Left kidney (tissue), 8 donors: ENCODE measurements at places on chromosomes 16 and 17. TPM values are rescaled to one million over a fixed set of nuclear protein-coding genes. Genes with fewer than 3 reads are reported as not detected.

- DNase-seq: no peak
Measured at GRCh38 chr16:75054556-75054947, 55.7 kb downstream of the ZNRF1 start.

- no peak for DNase-seq
Measured at GRCh38 chr16:20859699-20860098, 40.5 kb downstream of the DCUN1D3 start.

The GPRC5C gene
- 80.8 TPM for polyA plus RNA-seq

DNA sequence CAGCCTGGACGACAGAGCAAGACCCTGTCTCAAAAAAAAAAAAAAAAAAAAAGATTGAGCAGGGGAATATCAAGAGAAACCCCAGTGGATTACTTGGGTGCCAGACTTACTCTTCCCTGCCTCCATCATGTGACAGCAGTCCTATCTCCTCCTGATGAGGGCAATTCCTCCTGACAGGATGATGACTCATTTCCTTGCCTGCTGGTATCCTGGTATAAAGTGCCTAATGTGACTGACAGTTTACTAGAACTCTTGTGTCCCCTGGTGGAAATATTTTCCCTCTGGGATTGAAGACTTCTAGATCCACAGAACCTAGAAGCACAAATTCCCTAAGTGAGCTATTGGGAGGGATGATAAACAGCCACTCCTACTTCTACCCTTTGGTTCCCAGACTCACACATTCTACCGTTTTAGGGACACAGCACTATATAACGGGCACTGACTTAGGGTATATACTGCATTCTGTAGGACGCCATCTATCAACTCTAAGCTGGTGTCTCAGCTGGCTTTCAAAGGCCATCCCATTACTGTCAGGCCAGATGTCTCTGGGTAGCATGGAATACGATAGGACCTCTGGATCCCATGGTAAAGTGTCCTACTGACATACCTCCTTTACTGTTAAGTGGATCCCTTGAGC, 114.6 kb upstream of the MED13 start:
- DNase-seq: no peak

DNA sequence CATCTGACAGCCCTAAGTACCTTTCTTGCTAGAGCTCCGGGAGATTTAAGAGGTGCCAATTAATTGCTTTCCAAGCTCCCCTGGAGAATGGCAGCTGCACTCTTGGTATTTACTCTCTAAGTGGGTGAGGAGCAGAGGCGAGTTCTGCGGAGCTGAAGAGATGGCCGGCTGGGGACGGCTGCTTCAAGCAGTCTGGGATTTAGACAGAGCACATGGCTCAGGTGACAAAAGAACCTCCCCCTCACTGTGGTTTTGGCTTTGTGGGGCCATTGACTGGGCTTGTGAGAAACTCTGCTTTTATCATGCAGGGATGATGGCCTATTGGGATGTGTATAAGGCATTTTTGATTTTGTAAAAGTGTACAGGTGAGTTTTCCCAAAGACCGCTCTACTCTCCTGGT, 239.3 kb upstream of the EEF2KMT start:
- no peak for DNase-seq

- DNase-seq: no peak
Measured at GRCh38 chr16:27431773-27432532, 30.0 kb downstream of the IL21R start.

- no peak for DNase-seq
Measured at GRCh38 chr17:48500435-48501426, 30.1 kb downstream of the HOXB1 start.

DNA sequence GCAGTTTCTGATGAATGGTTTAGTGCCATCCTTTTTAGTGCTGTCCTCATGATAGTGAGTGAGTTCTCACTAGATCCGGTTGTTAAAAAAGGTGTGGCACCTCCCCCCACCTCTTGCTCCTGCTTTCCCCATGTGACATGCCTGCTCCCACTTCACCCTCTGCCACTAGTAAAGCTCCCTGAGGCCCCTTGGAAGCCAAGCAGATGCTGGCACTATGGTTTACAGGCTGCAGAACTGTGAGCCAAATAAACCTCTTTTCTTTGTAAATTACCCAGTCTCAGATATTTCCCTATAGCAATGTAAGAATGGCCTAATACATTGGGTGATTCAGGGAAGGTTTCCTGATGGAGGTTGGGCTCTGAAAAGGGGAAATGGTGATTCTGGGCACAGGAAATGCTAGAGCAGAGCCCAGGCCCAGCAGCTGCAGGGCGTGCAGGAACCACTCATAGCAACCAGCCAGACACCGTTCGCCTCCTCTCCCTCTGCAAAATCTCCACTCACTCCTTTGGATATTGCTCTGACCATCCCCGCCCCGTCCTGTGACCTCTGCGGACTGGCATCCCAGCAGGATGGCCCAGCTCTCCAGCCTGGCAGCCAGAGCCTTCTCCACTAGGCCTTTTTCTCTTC, 2.6 kb upstream of the ADORA2B start:
- no peak for DNase-seq

- peak; percentile 49 for DNase-seq
Measured at GRCh38 chr17:75011401-75012095, 922 bp upstream of the MRPL58 start.

- no peak for DNase-seq
Measured at GRCh38 chr16:55101026-55101425, 170.4 kb downstream of the IRX5 start.

GRCh38 chr16:79287424-79287917, 313.1 kb downstream of the MAF start:
- no peak for DNase-seq

DNA sequence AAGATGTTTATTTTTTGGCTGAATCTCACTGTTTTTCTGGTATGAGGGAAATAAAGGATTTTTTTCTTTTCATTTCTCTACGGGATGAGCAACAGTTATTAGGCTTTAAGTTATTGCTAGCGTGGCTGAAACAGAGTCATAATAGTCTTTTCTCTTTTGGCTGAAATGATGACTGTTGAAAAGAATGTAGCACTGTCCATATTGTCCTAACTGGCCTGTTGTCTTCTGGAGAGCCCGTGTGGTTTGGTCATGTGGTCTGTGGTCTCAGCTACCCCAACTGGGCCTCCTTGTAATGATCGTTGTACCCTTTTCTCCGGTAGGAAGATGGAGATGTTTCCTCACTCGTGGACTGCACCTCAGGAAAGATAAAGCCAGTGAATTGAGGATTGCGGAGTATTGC, 36.6 kb downstream of the EPN2 start:
- DNase-seq: no peak

GRCh38 chr16:55052741-55053415, 122.2 kb downstream of the IRX5 start:
- no peak for DNase-seq

The HBA2 gene
- 570 TPM for polyA plus RNA-seq

- DNase-seq: no peak
Measured at GRCh38 chr17:75684924-75685323, 17.8 kb downstream of the SAP30BP start.

DNA sequence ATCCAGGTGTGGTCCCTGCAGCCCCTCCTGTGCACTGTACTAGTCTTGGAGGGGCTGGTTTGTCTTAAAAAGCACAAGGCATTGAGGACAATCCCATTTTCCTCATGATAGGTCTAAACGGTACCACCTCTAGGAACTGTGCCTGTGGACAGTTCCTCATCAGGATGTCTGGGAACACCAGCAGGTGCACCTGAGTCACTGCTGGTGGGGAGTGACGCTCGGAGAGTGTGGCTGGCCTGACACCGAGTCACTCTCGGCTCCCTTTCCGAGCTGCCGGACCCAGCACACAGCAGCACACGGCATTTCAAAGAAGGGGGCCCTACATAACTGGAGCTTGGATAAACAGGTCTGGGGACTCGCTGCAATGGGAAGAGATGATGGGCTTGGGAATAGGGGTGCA, 25.6 kb downstream of the LRRC75A start:
- DNase-seq: no peak

The MT4 gene
- polyA plus RNA-seq: not detected

The NPIPB6 gene
- polyA plus RNA-seq: 3.8 TPM
